ENCODE measurements at places on chromosomes 12 and 14.

DNA sequence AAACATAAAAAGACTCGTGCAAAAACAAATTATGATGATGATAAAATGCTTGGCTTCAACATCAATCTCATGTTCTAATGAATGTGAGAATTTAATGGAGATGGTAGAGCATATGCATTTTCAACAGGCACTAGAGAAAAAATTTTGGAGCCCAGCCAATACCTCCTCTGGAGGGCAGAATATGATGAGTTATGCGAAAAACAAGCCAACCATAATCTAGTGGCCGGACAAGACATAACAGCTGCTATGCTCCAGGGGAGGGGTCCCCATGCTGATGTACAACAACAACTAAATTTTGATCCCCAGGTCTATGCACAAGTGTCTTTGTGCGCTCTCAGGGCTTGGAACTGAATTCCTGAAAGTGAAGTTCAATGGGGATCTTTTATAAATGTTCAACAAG, 1197.5 kb downstream of the LRFN5 start:
- no peak for DNase-seq

- peak; percentile 46 for DNase-seq
Observed at GRCh38 chr12:97960741-97961608, 498.4 kb downstream of the RMST start.

DNA sequence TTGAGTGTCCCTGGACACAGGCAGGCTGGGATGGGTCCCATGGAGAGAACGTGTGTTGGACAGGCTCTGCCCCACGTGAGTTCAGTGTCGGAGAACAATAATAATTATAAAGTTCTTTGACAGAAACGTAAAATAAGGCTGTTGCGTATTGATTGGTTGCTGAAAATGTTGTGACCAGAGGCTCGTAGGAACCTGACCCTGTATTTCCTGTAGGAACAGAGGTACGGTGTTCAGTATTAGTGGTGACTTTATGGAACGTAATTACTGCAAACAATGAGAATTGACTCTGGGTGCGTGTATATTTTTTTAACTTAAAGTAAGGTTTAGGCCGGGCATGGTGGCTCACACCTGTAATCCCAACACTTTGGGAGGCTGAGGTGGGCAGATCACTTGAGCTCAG, 7.8 kb downstream of the MTA1 start:
- DNase-seq, result no peak

DNA sequence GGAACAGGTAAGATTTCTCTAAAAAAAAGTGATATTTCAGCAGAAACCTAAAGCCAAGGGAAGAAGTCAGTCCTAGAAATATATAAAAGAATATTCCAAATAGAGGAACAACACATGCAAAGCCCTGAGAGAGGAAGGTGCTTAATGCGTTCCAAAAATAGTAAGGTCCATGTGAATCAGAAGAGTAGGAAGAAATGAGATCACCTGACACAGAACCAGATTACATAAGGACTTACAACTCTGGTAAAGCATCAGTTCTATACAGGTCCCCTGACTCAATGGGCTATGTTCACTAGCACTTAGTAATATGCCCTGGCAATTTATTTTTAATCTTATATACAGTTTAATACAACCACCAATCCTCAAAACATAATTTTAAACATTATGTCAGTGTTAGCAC, 30.0 kb downstream of the SENP1 start:
- DNase-seq, result no peak

GRCh38 chr12:79983986-79984620, 49.2 kb upstream of the PPP1R12A start:
- DNase-seq, result peak; percentile 10

DNA sequence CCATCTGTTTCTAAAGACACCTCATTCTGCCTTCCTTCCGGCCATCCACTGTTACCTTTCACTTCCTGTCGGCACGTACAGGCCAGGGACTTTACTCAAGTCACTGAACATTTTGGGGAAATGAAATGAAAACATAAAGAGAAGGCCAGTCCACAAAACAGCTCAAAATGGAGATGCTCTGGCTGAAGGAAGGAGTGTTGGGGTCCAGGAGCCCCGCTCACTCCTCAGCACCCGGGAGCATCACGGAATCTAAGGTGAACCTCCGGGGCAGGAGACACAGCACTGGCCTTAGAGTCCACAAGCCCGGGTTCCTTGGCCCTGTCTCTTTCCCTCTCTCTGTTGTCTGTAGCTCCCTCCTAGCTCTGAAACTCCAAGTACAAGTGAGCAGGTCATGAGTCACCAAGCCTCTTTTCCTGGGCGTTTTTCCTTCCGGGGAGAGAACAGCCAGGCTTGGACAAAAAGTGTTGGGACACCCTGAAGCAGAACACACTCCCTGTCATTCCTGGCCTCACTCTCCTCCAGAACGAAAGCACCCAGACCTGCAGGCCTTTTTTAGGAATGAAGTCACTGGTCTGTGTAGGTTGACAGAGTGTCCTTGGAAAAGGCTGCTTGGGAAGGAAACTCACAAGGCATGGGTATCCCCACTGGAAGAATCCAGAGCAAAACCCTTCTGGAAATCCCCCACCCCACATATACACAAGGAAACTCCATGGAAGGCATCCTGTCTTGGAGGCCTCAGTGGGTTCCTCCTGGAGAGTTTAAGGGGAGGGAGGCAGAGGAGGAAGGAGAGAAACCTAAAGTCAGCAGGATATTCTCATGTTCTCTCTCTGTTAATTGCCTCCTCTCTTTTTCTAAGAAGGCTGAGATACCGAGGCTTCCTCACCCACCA, 245.3 kb downstream of the ZFP36L1 start:
- no peak for DNase-seq

DNA sequence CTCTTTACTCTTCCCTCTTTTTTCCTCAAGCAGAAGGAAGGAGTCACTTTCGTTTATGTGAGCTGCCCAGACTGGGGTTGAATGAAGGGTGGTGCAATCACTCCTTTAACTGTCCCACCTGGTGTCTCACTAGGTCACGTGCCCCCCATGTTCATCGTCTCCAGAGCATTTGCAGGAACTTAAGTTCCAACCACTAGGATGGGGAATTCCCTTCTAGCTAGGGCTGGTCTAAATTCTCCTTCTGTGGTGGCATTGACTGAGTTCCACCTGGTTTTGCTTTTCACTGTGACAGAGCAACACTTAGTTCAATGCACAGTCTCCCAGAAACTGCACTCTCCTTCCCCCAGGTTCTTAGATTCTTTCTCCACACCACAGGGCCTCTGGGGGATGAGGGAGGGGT, 9.5 kb downstream of the FANCM start:
- no peak for DNase-seq

GRCh38 chr12:122081083-122081696, 2.6 kb downstream of the MLXIP start:
- peak; percentile 63 for DNase-seq

- DNase-seq, result no peak
Observed at GRCh38 chr12:124582108-124582424, 14.7 kb upstream of the NCOR2 start.

GRCh38 chr12:1094714-1095113, 103.7 kb downstream of the ERC1 start:
- no peak for DNase-seq

DNA sequence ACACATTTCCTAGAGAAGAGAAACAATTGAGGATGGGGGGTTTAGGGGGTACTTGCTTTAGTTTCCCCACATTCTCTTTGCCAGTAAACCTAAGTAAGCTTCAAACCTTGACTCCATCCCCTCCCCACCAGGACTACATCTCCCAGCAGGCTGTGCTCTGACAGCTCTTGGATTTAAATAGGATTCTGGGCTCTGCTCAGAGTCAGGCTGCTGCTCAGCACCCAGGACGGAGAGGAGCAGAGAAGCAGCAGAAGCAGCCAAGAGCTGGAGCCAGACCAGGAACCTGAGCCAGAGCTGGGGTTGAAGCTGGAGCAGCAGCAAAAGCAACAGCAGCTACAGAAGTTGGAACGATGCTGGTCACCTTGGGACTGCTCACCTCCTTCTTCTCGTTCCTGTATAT, 20.6 kb downstream of the RDH12 start:
- peak; percentile 12 for DNase-seq

- peak; percentile 95 for DNase-seq
Observed at GRCh38 chr12:4148418-4149056, 125.0 kb upstream of the CCND2 start.

DNA sequence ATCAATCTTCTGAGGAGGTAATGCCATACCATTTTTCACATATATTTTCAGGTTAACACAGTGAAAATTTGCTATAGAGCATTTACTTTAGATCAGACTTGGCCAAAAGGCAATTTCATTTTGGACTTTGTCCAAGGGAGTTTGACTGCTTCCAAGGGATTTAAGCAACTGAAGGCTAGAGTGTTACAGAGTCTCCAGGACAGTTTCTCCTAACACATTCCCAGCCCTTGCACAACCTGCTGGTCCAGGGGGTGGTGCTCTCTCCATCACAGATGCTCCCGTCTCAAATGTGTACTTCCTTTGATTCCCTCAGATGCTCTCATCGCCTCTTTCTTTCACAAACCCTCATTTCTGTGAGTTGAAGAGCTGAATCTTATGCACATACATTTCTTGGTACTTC, 143.1 kb downstream of the TPH2 start:
- no peak for DNase-seq

GRCh38 chr12:125284087-125284486, 218.9 kb downstream of the AACS start:
- DNase-seq, result no peak

GRCh38 chr14:48857366-48857765, 728.8 kb downstream of the RPS29 start:
- DNase-seq, result no peak

GRCh38 chr12:98823012-98823411, 177.9 kb downstream of the APAF1 start:
- no peak for DNase-seq

DNA sequence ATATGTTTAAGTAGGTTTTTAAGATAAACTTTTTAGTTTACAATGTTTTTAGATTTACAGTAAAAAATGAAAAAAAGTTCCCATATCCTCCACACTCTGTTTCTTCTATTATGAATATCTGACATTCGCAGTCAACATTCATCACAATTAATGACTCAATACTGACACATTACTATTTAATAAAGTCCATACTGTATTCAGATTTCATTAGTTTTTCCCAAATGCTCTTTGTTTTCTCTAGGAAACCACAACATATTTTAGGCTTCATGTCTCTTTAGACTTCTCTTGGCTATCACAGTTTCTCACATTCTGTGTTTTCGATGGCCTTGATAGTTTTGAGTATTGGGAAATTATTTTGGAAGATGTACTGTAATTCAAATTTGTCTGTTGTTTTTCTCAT, 399.8 kb downstream of the SLC6A15 start:
- no peak for DNase-seq

DNA sequence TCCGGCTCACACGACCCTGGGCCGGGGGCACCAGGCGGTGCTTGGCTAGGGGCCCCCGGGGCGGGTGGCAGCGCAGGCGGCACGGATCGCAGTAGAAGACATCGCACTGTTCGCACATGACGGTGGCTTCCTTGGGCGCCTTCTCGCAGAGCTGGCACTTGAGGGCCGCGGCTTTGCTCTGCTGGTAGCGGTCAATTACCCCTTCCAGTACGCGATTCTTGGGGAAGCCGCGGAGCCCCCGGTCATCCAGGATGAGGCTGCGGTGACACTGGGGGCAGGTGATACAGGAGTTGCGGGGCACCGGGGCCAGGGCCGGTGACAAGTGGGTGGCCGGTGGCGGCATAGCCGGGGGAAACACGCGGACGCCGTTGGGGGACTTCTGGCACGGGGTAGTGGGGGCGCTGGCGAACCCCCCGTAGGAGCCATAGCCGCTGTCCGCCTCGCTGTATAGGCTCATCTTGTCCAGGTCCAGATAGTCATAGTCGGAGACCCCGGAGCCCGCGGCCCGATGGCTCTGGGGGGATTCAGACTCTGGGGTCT, 553 bp downstream of the TRIM9 start:
- DNase-seq, result peak; percentile 55

GRCh38 chr14:92633274-92633616, 115.2 kb downstream of the LGMN start:
- DNase-seq, result peak; percentile 48

DNA sequence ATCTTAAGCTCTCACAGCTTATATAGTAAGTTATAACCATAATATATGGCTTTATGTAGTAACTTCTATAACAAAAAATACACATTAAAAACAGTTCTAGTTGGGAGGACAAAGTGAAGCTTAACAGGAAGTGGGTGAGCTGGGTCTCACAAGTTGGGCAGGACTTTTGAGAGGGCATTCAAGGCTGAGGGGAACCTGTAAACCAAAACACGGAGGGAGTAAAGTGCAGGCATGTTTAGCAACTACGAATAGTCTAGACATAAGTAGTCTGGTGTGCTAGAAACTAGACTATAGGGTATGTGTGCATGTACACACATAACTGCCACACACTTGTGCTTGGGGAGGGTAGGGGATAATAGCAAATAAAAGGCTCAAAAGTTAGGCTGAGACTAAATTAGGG, 14.2 kb upstream of the NEK9 start:
- no peak for DNase-seq

- DNase-seq, result no peak
Observed at GRCh38 chr12:76945867-76946266, 67.0 kb upstream of the CSRP2 start.

DNA sequence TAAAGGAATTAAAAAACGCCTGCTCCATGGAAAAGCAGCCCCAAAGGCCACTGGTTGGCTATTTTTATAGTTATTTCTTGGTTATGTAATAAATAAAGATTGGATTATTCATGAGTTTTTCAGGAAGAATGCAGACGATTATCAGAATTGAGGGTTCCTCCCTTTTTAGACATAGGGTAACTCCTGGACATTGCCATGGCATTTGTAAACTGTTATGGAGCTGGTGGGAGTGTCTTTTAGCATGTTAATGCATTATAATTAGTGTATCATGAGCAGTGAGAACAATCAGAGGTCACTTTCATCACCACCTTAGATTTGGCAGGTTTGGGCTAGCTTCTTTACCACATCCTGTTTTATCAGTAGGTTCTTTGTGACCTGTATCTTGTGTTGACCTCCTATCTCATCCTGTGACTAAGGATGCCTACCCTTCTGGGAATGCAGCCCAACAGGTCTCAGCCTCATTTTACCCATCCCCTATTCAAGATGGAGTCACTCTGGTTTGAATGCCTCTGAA, 728.7 kb downstream of the GALC start:
- no peak for DNase-seq

DNA sequence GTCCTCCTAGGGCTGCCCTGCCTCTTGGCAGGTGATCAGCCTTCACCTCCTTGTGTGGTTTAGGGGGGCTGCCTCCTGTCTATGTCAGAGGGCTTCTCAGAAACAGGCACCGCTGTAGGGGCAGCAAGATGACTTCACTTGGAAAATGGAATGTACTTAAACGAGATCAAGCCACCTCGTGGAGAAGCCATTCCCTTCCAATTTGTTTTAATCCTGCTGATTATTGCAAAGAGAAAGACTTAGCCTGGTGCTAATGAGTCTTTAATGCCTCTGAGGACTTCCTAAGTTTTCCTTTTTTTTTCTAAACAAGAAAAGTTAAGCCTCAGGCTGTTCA, 62.3 kb upstream of the RFLNA start:
- no peak for DNase-seq

DNA sequence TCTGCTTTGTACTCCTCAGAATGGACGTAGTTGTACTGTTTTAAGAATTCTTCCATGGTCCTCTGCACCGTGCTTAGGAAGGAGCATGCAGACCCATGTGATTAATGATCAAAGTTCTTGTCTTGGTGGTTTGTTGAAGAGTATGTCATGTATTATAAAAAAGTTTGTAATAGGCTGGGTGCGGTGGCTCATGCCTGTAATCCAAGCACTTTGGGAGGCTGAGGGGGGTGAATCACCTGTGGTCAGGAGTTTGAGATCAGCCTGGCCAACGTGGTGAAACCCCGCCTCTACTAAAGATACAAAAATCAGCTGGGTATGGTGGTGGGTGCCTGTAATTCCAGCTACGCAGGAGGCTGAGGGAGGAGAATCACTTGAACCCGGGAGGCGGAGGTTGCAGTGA, 61.8 kb upstream of the RTL1 start:
- no peak for DNase-seq

GRCh38 chr14:52119030-52119429, 50.2 kb upstream of the NID2 start:
- DNase-seq, result no peak
